Common myeloid progenitor, CD34-positive (primary cell): ENCODE measurements at places on chromosomes 11 and 22.

GRCh38 chr11:133955081-133955891, 1.5 kb downstream of the IGSF9B start:
- peak; percentile 46 for DNase-seq

DNA sequence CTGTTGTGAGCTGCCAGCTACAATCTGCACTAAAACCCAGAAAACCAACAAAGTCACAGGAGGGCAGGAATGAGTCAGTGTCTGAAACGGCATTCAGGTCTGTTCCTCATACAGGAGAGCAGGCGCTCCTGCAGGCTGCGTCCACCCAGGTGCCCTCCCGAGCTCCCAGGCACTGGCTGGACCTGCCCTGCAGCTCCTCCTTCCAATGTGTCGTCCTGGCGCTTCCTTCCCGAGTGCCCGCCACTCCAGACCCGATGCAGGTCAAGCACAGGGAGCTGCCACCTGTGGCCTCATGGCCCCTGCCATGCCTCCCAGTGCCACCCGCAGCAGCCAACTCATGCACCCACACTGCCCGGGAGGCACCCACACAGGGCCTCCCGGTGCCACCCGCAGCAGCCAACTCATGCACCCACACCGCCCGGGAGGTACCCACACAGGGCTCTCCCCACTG, 12.0 kb downstream of the BRD1 start:
- no peak for DNase-seq

GRCh38 chr11:37544491-37544890, 946.5 kb upstream of the RAG2 start:
- DNase-seq = no peak

DNA sequence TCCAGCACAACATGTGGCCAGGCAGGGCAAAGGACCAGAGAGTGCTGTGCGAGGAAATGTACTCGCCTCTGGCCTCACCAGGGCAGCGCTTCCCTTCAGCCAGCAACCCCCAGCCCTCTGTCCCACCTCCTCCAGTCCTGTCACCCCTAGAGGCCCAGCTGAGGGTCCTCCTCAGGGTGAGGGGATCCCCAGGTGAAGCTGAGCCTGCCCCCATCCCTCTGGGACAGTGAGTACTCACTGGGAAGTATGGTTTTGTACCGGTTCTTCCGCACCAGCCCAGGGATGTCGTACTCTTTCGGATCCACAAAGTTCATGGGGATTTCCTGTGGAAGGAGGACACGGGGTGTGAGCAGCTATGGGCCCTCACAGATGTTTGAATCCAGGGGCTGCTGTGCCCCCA, 11.7 kb upstream of the IGSF22 start:
- no peak for DNase-seq

- DNase-seq = no peak
Observed at GRCh38 chr22:36374603-36375024, 13.2 kb downstream of the MYH9 start.

DNA sequence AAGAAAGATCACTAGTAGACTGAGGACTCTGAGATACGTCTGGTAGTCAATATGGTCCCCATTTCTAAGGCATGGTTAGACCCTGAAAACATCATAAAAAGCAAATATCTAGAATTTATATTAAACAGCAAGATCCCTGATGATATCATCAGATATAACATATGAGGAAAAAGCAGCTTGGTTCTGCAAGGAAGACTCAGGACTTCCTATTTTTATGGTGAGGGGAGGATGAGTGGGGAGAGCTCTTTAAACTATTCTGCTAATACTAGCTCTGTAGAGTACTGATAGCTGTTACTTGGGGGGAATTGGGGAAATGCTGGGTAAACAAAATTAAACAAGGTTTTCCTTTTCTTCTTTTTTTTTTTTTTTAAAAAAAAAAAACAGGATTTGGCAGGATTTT, 235.8 kb downstream of the SWAP70 start:
- no peak for DNase-seq

GRCh38 chr11:48081151-48082010, 101.0 kb downstream of the PTPRJ start:
- peak; percentile 25 for DNase-seq

- DNase-seq = peak; percentile 77
Observed at GRCh38 chr22:37817705-37818408, 5.3 kb upstream of the GALR3 start.

GRCh38 chr22:33116841-33117547, 58.8 kb upstream of the SYN3 start:
- DNase-seq = peak; percentile 12

DNA sequence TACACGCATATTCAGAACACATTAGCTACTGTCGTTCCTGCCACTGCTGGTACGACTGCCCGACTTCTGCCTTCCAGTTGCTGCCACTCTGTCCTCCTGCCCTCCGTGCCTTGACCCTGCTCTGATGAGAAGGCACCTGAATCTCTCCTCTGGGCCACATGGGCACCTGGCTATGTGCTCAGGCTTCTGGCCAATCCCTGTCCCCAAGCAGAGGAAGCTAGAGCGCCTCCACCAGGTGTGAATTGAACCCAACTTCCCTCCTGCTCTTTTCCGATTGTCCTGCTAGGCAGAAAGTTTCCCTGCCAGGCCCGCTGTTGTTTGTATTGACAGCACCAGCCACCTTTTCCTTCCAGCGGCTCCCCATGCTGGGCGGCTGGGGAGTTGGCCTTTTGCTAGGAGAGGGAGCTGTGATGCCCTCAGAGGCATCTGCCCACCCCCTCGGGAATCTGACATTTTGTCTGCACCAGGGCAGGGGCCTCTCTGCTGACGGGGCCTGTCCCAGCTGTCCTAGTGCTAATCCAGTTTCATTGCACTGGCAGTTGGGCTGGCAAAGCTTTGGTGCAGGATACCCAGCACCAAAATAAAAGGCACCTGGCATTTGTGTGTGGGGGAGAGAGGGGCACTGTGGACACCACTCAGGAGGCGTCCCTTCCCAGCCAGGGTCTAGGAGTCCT, 118.0 kb downstream of the GRIK4 start:
- DNase-seq = no peak

- DNase-seq = no peak
Observed at GRCh38 chr11:42657169-42657568, 654.6 kb upstream of the API5 start.

DNA sequence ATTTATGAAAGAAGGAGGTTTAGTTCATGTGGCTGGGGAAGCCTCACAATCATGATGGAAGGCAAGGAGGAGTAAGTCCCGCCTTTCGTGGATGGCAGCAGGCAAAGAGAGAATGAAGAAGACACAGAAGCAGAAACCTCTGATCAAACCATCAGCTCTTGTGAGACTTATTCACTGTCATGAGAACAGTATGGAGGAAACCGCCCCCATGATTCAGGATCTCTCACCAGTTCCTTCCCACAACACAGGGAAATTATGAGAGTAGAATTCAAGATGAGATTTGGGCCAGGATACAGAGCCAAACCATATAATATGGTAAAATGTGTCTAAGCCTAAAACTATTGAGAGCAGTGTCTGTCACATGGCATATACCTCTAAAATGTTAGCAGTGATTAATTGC, 503.8 kb upstream of the CCDC179 start:
- DNase-seq = no peak

- DNase-seq = peak; percentile 54
Observed at GRCh38 chr22:29587938-29588699, 7.2 kb upstream of the NIPSNAP1 start.

DNA sequence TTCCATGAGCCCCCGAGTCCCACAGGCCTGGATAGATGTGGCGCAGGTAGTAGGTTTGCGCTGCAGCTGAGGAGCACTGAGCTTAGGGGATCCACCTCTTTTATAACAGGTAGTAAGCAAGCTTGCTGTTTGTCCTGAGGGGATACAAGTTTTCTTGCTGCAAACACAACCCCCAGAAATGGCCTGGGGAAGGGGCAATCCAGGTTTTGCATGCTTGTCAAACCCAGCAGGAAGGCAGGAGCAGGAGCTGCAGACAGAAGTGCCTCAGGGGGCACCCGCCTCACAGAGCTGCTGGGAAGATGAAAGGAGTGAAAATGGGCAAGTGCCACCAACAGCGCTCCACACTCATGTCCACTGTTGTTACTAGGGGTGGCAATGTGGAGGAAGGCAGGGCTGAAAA, 18.5 kb downstream of the APOL5 start:
- no peak for DNase-seq

DNA sequence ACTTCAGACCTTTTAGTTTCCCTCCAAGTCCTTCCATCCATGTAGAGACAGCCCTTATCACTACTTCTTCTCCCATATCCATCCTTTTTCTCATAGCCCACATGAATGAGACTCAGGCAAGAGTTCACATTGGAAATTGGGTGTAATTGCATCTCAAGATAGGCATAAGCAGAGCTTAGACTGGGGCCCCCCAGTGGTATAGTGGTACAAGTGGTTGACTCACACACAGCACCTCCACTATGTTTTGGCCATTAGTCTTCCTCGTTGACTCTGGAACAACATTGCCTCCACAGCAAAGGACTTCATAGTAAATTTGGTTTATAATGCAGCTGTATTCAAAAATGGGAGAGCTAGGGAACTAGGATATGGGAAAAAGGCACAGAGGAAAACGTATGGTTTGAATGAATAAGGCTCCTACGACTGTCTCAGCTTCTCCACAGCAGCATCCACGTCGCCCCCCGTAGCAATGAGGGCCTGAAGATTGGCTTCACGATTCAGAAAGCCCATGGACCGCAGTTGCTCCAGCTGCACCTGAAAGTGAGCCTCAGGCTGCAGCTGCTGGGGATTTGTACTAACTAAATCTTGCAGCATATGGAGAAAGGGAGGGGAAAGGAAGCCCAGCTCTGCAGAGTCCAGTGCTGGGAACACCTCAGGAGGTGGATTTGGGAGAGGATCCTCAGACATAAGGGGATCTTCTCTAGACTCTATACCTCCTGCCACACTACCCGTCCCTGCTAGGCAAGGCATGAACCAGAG, 2.4 kb downstream of the UBQLN3 start:
- DNase-seq = no peak

DNA sequence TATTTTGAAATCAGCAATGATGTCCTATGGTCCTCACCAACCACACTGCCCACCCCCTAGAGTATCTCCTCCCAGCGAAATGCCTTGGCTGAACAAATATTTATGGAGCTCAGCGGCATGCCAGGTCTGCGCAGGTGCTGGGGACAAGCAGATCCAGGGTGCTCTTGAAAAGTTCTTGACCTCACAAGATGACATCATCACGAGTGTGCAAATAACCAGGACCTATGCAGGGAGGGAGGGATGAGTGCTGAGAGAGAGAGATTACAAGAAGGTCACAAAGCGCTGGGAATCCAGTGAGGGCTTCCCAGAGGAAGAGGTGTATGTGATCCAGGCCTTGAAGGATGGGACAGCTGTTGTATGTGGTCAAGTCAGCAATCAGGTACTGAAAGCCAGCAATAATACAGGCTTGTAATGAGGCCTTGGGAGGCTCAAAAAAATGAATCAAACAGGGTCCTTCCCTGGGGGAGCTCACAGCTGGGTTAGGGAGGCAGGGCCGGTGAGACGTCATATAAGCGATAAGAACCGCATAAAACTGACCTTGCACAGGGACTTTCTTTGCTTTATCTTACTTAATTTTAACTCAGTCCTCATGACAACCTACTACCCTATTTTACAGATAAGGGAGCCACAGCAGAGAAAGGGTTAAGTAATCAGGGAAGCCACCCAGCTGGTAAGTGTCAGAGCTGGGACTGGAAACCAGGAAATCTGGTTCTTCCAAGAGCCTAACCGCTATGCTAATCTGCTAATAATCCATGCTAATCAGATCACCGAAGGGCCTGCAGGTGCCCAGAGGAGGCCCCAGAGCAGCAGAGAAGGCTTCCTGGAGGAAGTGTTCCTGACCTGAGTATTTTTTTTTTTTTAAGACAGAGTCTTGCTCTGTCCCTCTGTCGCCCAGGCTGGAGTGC, 8.2 kb downstream of the ARRB1 start:
- DNase-seq = peak; percentile 39

GRCh38 chr22:32827049-32827602, 25.6 kb downstream of the TIMP3 start:
- DNase-seq = no peak

GRCh38 chr11:1023811-1024596, 12.5 kb downstream of the MUC6 start:
- no peak for DNase-seq

- DNase-seq = no peak
Observed at GRCh38 chr11:77522215-77522614, 48.3 kb upstream of the PAK1 start.
